MM.1S (cell line): ENCODE measurements at places on chromosomes 5 and 9.

GRCh38 chr5:55880453-55880852 lies 29.3 kb downstream of the IL31RA start:
- no peak overlapping the region for H3K4me3 ChIP-seq
- no peaks in the 10 kb centered on the region for H3K4me1 ChIP-seq
- H3K36me3 ChIP-seq, result no peaks in the 10 kb centered on the region
- no peak for DNase-seq

- H3K4me3 ChIP-seq, result no peak overlapping the region
- H3K27me3 ChIP-seq, result no peaks in the 10 kb centered on the region
- H3K36me3 ChIP-seq, result no peaks in the 10 kb centered on the region
Measured at GRCh38 chr5:11319836-11320580, 559.0 kb upstream of the DAP start.

DNA sequence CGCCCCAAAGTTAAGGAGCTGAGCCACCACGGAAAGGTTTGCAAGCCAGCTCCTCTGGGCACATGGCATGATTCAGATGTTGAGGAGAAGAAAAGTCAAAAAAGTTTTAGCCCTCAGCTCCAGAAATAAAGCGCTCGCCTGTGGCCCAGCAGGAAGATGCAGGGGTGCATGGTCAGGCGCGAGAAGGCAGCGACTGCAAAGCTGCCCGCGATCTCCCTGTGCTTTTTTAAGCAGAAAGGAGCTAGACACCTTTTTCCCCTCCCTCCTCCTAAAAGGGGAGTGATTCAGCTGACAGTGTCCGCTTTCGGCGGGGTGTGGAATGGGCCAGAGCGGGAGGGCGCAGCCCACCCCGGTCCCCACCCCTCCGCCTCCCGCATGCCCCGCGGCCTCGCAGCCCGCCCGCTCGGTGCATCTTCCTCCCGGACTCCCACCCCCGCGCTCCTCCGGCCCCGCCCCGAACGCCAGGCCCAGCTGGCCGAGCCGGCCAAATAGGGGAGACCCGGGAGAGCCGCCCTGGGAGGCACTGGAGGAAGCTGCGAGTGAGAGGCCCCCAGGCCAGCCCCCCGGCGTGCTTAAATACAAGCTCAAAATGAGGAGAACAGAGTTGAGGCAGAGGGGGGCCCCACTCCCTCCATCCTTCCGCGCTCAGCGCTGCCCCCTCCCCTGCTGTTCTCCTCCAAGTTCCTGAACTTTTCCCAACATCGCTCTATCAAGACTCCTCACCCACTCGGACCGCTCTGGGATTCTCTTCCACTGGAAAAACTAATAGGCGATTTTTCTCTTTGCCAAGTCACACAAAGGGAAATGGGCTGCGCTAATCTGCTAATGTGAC lies at the start of gene ADAMTS12:
TSS of gene ADAMTS12 (minus strand) at position 203 of the 832 bp plus-strand sequence. CDS start at position 69, 134 bp downstream.
- H3K27me3 ChIP-seq, result no peaks in the 10 kb centered on the region
- H3K4me3 ChIP-seq, result no peak within 1 kb of the TSS
- H3K4me1 ChIP-seq, result no peaks in the 10 kb centered on the region
- H3K27ac ChIP-seq, result no peak within 1 kb of the TSS

- no peaks in the 10 kb centered on the region for H3K36me3 ChIP-seq
- H3K27ac ChIP-seq, result no peak overlapping the region
- no peak overlapping the region for H3K4me3 ChIP-seq
- peaks cover 18% of the 10 kb centered on the region for H3K4me1 ChIP-seq
- no peak for DNase-seq
- H3K27me3 ChIP-seq, result no peaks in the 10 kb centered on the region
Measured at GRCh38 chr9:98572796-98573195, 135.9 kb downstream of the GABBR2 start.

GRCh38 chr5:45508135-45508534 lies 188.0 kb downstream of the HCN1 start:
- H3K27ac ChIP-seq, result no peak overlapping the region
- H3K4me3 ChIP-seq, result no peak overlapping the region
- DNase-seq, result no peak
- no peaks in the 10 kb centered on the region for H3K4me1 ChIP-seq
- no peaks in the 10 kb centered on the region for H3K27me3 ChIP-seq
- H3K36me3 ChIP-seq, result no peaks in the 10 kb centered on the region

- no peak overlapping the region for H3K27ac ChIP-seq
- DNase-seq, result no peak
- no peaks in the 10 kb centered on the region for H3K27me3 ChIP-seq
Measured at GRCh38 chr5:62231576-62231975, 74.4 kb upstream of the KIF2A start.

GRCh38 chr5:123350742-123351141 lies 72.5 kb downstream of the CEP120 start:
- no peak for DNase-seq
- H3K27ac ChIP-seq, result no peak overlapping the region
- H3K4me1 ChIP-seq, result no peaks in the 10 kb centered on the region
- H3K4me3 ChIP-seq, result no peak overlapping the region
- no peaks in the 10 kb centered on the region for H3K27me3 ChIP-seq
- no peaks in the 10 kb centered on the region for H3K36me3 ChIP-seq

- no peak for DNase-seq
- H3K4me3 ChIP-seq, result no peak overlapping the region
- no peak overlapping the region for H3K27ac ChIP-seq
- no peaks in the 10 kb centered on the region for H3K4me1 ChIP-seq
- H3K27me3 ChIP-seq, result no peaks in the 10 kb centered on the region
- H3K36me3 ChIP-seq, result no peaks in the 10 kb centered on the region
Measured at GRCh38 chr5:34517249-34517648, 138.9 kb upstream of the RAI14 start.

DNA sequence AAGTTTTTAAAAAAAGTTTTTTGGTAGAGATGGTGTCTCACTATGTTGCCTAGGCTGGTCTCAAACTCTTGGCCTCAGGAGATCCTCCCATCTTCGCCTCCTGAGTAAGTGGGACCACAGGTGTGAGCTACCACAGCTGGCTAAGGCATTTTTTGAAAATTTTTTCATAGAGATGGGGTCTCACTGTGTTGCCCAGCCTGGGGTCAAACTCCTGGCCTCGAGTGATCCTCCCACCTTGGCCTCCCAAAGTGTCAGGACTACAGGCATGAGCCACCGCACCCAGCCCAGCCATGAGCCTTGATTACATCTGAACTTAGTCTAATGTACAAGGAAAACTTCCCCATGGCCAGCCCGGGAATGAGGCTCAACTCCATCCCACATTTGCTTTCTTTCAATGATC lies 77.5 kb upstream of the PCA3 start:
- no peak overlapping the region for H3K4me3 ChIP-seq
- no peak overlapping the region for H3K27ac ChIP-seq
- no peaks in the 10 kb centered on the region for H3K27me3 ChIP-seq

DNA sequence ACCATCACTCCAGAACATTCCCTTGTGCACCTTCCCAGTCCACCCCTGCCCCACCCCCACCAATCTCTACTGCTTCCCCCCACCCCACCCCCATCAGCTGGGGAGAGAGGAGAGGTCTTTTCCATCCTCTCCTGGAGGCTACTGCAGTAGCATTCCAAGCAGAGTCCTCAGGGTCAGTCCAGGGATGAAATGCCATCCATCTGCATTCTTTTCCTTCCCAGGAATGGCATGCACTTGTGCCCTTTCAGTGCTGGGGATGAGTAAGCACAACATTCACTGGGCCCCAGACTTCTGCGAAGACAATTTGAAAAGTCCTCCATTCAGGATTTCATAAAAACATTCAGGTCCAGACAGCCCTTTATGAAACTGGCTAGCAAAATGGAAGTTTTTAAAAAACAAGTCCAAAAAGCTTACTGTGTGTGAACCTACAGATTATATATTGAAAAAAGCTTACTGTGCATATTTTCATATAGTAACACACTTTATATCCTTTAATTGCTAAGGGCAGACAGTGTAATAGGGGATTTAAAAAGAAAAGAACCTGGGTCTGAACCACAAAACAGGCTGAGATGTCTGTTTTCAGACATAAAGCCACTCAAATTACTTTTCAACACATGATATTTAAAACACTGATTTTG lies 50.0 kb upstream of the GOLPH3 start:
- no peak overlapping the region for H3K4me3 ChIP-seq
- no peaks in the 10 kb centered on the region for H3K36me3 ChIP-seq

DNA sequence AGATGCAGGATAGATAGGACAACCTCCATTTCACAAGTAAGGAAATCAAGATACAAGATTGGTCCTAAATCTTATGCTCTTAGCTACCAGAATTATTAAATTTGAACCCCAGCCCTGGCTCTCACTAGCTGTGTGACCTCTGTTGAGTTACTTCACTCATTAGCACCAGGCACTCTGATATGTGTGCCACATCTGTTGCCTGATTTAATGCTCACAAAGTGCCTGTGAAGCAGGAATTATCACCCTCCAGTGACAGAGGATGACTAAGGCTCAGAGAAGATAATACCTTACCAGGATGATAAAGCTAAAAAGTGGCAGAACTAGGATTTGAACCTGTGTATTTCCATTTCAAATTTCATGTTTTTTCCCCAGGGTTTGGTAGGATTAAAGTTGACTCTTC lies 110.0 kb downstream of the PLPPR1 start:
- no peaks in the 10 kb centered on the region for H3K4me1 ChIP-seq
- H3K27ac ChIP-seq, result no peak overlapping the region
- DNase-seq, result no peak
- no peak overlapping the region for H3K4me3 ChIP-seq
- no peaks in the 10 kb centered on the region for H3K36me3 ChIP-seq

- no peak for DNase-seq
- peaks cover 64% of the 10 kb centered on the region for H3K4me1 ChIP-seq
- H3K27ac ChIP-seq, result no peak overlapping the region
- no peak overlapping the region for H3K4me3 ChIP-seq
- H3K36me3 ChIP-seq, result no peaks in the 10 kb centered on the region
Measured at GRCh38 chr9:36141288-36141687, 4.8 kb downstream of the GLIPR2 start.

- H3K4me1 ChIP-seq, result peaks cover 30% of the 10 kb centered on the region
- no peaks in the 10 kb centered on the region for H3K27me3 ChIP-seq
- H3K36me3 ChIP-seq, result no peaks in the 10 kb centered on the region
- H3K27ac ChIP-seq, result no peak overlapping the region
Measured at GRCh38 chr9:22107202-22108045, 98.3 kb upstream of the CDKN2B start.

- no peak overlapping the region for H3K4me3 ChIP-seq
- no peaks in the 10 kb centered on the region for H3K4me1 ChIP-seq
- H3K27ac ChIP-seq, result no peak overlapping the region
- H3K27me3 ChIP-seq, result no peaks in the 10 kb centered on the region
Measured at GRCh38 chr5:30050056-30050815, 1143.2 kb upstream of the CDH6 start.

GRCh38 chr9:101795147-101795546 lies 56.7 kb upstream of the GRIN3A start:
- no peaks in the 10 kb centered on the region for H3K4me1 ChIP-seq
- H3K4me3 ChIP-seq, result no peak overlapping the region

DNA sequence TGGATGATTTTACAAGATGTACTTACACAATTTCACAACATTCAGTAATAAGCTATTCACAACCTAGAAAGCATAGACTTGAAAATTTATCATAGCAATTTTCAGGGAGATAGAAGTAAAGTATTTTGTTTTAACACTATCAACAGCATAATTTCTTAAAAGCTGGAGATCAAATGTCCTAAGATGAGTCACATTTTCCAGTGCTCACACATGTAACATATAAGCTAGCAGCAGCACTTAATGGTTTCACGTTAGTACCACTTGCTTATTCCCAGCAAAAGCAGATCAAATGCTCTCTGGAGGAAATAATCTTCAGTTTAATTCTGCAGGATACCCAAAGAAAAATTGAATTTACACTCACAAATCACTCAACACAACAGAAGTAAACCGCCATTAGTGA lies 6.5 kb downstream of the OR13C8 start:
- DNase-seq, result no peak
- H3K36me3 ChIP-seq, result no peaks in the 10 kb centered on the region
- H3K27ac ChIP-seq, result no peak overlapping the region
- H3K4me1 ChIP-seq, result no peaks in the 10 kb centered on the region
- H3K27me3 ChIP-seq, result no peaks in the 10 kb centered on the region

GRCh38 chr5:35166043-35166442 lies 64.2 kb downstream of the PRLR start:
- no peak overlapping the region for H3K27ac ChIP-seq
- no peaks in the 10 kb centered on the region for H3K4me1 ChIP-seq
- H3K36me3 ChIP-seq, result no peaks in the 10 kb centered on the region
- H3K4me3 ChIP-seq, result no peak overlapping the region

DNA sequence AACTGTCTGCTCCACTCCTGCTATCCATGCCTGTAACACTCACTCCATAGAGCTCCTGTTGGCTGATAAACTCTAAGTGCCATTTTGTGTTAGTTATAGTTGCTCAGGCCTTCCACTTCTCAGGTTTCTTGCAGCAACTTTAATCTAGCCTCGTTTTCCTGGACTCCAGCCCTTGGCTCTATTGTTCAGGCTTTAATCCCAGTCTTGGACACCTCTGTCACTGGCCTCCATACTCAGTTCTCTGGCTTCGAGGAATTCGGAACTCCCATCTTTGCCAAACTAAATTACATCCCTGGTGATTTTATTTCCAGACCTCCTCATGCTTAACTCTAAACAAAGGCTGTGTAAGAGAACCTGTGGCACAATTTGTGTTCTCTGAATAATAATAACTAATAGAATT lies 39.8 kb downstream of the EMB start:
- no peaks in the 10 kb centered on the region; the same call in 1 of the 2 replicates for H3K36me3 ChIP-seq
- H3K4me1 ChIP-seq, result no peaks in the 10 kb centered on the region
- no peak overlapping the region for H3K4me3 ChIP-seq
- DNase-seq, result no peak
- no peaks in the 10 kb centered on the region for H3K27me3 ChIP-seq

DNA sequence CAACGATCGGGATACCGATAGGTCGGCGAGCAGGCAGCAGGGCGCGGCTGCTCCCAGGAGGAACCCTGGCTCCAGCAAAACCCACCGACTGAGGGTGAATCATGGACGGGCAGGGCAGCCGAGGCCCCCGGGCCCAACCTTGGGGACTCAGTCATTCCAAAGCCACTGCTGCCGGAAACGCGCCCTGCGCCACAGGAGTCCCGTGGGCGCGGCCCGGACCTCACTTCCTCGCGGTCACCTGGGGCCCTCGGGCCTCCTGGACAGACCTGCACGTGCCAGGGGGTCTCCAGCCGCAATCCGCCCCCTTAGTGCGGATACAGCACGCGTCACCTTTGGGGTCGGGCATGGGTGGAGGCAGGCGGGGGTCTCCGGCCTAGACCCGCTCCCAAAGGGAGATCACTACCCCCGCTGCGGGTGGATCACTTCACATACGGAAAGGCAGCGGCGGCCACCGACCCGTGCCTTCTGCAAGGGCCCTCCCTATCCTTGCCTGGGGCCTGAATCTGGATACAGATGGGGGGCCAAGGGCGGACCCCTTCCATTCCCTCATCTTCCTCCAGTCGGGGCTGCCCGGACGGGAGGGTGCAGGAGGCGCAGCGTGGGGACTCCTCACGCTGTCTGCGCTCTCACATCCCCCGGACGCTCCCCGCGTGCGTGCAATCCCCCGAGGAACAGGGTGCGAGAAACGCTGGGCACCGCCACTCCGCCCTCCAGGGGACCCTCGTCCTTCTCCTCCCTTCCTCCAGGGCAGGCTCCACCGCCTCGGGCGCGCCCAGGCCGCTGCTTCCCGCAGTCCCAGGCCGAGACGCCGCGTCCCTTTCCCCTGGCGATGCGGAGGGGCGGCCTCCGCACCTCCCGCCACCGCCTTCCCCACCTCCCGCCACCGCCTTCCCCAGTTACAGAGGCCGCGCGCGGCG lies 586 bp downstream of the TXN start:
- DNase-seq, result peak; percentile 49
- peaks cover 21% of the 10 kb centered on the region for H3K4me1 ChIP-seq
- H3K36me3 ChIP-seq, result peaks cover under 1% of the 10 kb centered on the region; the same call in 1 of the 2 replicates
- H3K27ac ChIP-seq, result peak overlapping the region; percentile 89
- no peaks in the 10 kb centered on the region for H3K27me3 ChIP-seq

GRCh38 chr9:6712041-6712440 lies 45.7 kb upstream of the KDM4C start:
- no peak for DNase-seq
- no peak overlapping the region for H3K4me3 ChIP-seq
- no peaks in the 10 kb centered on the region for H3K4me1 ChIP-seq
- H3K27me3 ChIP-seq, result no peaks in the 10 kb centered on the region
- H3K27ac ChIP-seq, result no peak overlapping the region
